NCI-H1930 (cell line): ENCODE measurements at places on chromosomes 13 and 19.

DNA sequence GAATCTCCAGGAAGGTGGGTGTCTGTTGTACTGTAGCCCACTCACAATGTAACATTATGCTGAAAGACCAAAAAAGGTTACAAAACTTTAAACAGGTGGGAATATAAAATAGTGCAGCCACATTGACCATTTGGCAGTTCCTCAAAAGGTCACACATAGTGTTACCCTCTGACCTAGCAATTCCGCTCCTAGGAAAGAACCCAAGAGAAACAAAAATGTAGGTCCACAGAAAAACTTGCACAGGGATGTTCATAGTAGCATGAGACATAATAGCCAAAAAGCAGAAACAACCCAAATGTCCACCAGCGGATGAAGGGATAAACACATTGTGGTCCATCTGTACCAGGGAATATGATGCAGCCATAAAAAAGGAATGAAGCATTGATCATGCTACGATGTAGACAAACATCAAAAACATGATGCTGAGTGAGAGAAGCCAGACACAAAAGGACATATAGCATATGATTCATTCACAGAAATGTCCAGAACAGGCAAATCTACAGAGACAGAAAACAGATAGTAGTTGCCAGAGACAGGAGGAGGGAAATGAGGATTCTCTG, 27.9 kb downstream of the CPAMD8 start:
- DNase-seq, result no peak

- no peak for DNase-seq
These were observed 1.7 kb downstream of the MIER2 start for GRCh38 chr19:342801-343421.

DNA sequence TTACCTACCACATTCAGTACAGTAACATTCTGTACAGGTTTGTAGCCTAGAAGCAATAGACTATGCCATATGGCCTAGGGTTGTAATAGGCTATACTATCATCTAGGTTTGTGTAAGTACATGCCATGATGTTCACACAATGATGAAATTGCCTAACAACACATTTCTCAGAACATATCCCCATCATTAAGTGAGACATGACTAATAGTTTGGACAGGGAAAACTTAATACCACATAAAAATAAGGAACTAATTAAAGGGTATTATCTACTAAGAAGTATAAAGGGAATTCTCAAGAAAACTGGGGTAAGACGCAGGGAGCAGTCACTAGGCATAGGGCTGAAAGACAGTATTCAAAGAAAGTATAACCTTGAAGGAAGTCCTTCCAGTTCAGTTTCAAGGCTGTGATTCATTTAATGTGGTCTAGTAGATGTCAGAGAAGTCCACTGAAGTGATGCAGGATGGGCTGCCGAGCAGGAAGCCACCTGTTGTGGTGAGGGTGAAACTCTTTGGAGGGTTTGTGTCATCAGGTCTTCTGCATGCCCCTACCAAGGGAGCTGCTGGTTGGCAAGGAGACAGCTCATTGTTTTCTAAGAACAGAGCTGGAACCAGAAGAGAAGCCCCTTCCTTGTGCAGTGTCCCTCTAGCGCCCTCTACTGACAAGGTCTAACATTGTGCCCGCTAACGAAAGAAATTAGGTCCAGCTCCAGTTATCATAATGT, 122.9 kb downstream of the OLFM4 start:
- peak; percentile 66 for DNase-seq

GRCh38 chr13:30437177-30437576, 14.9 kb downstream of the UBE2L5 start:
- DNase-seq, result no peak

- DNase-seq, result no peak
These were observed 59.4 kb upstream of the SPRY2 start for GRCh38 chr13:80400164-80400864.

DNA sequence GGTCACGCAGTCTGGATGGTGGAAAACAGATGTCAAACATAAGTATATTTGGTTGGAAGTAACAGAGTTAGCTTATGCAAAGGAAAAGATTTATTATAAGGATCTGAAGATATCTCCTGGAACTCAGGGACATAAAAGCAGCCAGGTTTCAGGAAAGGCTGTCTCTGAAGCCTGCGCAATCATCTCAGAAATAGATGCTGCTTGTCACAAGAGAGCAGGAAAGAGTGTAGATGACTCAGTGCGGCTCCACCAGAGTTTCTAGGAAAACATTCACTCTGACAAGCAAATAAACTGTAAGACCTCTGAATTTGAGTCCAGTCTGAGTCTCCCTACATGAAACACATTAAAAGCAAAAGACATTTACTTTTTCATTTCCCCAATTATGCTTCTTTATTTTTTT, 220.4 kb upstream of the HTR2A start:
- no peak for DNase-seq

DNA sequence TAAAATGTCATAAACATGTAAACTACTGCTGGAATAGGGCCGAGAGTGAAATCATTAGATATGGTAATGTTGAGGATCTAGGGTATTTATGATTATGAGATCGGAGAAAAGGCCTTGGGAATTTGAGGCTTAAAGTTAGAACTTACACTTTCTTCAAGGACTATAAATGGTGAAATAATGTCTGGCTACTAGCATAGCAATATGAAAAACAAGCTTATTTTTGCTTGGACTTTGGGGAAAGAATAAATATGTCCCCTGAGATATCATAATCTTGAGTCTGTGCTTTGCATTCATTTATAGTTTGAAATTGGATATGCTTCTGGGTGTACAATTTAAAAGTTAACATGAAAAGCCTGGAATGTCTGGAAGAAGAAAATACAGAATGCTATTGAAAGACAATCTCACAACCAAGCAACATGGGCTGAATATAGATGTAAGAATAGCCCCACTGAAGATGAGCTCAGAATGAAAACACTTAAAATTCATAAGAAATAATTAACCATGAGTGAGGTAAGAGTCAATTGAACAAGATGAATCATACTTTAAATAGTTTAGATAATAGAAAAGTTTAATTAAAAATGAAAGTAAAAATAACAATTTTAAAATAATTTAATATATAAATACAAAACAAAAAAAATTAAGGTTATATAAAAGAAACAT, 1555.4 kb upstream of the MIR17HG start:
- no peak for DNase-seq

DNA sequence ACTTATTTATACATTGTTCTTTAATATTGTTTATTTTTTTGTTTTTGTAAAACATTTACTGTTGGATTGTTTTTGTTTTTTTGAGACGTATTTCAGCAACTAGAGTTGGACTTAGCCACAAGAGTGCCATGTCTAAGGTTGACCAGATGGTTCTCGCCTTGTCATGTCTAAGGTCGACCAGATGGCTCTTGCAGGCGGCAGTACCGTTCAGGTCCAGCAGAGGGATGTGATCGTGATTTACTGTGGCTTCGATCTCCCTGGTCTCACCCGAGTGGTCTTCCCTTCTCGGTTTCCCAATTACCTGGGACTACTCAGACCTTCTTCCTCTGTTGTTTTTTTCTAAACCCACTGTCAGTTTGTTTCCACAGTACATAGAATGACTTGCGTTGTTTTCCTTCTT, 1438.6 kb downstream of the UQCRFS1 start:
- DNase-seq, result no peak

DNA sequence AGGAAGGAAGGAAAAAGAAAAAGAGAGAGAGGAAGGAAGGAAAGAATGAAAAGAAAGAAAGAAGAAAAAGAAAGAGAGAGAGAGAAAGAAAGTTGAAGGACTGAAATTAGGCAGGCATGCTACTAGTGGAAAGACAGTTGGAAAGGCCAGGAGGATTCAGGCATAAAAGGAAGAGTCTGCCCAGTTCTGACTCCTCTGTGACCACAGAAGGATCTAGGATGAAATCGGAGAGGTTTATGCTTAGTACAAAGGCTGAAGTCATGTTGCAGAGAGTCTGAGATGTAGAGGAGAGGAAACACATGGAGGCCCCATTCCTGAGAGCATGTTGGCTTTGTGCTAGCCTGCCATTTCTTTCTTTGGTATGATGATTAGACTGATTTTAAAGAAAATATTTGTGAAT, 246.5 kb upstream of the ARGLU1 start:
- no peak for DNase-seq

DNA sequence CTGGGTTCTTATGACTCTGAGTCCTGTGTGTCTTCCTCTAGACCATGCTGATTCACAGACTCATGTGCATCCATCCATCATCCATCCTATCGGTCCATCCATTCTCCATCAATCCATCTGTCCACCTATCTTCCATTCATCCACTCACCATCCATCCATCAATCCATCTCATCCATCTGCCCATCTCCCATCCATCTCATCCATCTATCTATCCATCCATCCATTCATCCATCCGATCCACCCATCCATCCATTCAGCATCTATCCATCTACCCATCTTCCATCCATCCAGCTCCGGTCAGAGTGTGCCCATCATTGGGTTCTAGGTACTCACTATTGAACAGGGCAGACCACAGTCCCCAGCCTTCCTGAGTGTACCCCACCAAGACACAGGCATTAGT, 75.6 kb downstream of the SLC7A1 start:
- no peak for DNase-seq

DNA sequence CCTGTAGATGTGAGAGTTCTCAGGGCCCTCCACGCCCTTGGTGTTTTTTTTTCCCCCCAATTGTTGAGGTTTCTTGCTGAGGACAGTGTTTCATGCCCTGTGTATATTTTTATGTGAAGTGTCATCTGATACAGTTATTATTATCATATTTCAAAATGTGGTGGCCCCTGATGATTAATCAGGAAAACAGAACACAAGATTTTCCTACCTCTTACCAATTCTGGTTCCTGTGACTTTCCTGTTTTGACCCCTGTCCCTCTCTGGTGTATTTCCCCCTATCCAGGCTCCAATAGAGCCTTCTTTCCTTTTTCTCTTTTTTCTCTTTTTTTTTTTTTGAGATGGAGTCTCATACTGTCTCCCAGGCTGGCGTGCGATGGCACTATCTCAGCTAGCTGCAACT, 642 bp downstream of the PSG8 start:
- DNase-seq, result no peak

- DNase-seq, result no peak
These were observed 579.4 kb upstream of the MIR17HG start for GRCh38 chr13:90768116-90768515.

DNA sequence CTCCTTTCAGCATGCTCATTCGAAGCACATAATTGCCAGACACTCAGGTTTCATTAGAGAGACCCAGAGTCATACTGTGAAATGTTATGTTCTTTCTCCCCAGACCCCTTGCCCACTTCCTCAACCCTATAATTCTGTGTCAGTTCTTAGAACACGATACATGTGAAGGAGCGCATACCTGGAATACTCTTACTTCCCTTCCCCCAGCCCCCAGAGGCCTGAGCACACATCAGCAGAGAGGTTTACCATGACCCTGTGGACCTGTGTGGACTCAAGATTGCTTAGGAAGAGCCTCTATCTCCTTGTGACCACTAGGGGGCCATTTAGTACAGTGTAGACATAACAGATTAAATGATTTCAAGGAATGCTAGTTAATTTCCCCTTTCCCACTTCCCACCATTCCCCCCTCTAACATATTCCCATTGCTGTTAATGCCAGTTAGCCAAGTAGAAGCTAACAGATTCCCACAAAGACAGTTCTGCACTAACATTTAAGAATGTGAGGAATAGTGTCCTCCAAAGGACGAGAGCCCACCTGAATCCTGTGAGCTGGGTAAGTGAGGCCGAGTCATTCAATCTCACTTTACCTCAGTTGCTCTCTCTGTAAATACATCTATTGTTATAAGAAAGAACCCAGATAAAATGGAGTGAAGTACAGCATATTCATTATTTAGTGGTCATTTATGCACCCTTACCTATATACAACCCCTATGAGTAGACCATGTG, 154.2 kb upstream of the MAB21L1 start:
- DNase-seq, result peak; percentile 20

- no peak for DNase-seq
These were observed 46.4 kb downstream of the N4BP2L1 start for GRCh38 chr13:32381539-32381938.

GRCh38 chr19:55717251-55717650, 21.0 kb downstream of the NLRP9 start:
- DNase-seq, result no peak

DNA sequence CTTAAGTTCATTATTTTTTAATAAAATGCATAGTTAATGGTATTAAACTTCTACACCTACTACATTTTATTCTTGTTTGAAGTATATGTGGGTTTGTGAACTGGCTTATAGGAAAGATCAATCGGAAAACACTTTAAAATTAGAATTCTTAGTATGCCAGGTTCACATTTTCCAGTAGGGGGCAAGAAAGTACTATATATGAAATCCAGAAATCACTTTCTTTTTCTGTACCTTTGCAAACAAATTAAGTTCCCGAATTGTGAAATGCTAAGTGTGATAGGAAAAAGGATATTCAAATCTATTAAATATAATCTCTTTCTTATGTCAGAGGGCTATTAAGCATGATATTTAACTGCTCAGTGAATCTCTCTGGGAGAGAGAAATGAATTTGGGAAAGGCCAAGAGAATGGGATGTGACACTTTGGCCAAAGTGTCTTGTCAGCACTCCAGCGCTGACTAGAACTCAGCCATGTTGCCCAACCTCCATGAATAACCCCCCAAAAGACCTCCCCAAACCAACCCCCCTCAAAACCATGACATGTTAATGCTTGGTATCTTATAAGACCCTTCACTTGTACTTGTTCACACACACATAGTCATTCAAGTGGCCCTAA, 122.6 kb upstream of the SLC10A2 start:
- DNase-seq, result peak; percentile 46

DNA sequence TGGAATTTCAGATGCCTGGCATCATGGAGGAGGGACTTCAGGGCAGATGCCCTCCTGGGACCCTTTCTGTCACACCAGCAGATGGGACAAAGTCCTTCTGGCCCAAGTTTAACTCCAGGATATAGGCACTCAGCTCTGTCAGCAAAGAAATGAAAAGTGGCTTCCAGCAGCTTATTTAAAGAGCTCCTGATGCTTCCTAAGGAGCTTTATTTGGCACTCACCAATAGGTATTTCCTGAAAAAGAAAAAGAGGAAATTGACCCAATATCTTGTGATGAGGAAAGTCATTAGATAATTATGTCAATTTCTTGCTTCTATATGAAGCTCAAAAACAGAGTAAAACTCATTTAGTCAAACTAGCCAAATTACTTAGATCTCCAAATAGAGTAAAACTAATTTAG, 224.6 kb downstream of the RAP2A start:
- no peak for DNase-seq

DNA sequence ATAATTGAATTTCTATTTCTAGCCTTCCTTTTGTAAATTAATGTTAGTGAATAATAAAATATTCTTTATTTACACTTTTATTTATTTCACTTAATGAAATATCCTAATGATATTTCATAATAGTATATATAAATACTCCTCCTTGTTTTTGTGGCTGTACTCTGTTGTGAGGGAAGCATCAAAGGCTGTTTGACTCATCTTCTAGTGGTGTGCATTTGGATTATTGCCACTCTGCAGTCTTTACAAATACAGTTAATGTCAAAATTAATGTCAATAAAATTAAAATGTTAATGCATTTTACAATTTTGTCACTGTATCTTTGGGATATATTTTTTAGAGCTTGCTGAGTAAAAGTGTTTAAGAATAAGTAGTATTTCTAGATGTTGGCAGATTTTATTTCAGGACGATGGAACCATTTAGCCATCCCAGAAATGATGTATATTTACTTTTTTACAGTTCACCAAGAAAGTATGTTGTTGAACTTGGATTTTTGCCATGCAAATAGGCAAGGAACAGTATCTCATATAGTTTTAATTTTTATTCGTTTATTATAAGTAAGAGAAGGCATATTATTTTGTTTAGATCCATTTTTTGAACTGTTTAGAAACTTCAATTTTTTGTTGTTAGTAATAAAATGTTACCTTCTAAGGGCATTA, 281.2 kb upstream of the SLITRK6 start:
- no peak for DNase-seq
